ENCODE measurements at places on chromosomes 4 and X. TPM values are rescaled to one million over a fixed set of nuclear protein-coding genes. Genes with fewer than 3 reads are reported as not detected.

The MEPE gene
- not detected for polyA plus RNA-seq

The PRR32 gene
- 0.18 TPM for polyA plus RNA-seq

The HTR2C gene
- polyA plus RNA-seq = not detected

The PDE6B gene
- polyA plus RNA-seq = 27.1 TPM

The GAGE2A gene
- polyA plus RNA-seq = not detected

The FHDC1 gene
- 10.7 TPM for polyA plus RNA-seq

The CCDC158 gene
- 0.52 TPM for polyA plus RNA-seq

The GRID2 gene
- polyA plus RNA-seq = 0.57 TPM

The AMBN gene
- not detected for polyA plus RNA-seq

The SERPINA7 gene
- 0.48 TPM for polyA plus RNA-seq

The ERVMER34-1 gene
- 0.61 TPM for polyA plus RNA-seq

The SLC34A2 gene
- polyA plus RNA-seq = 2.0 TPM

The GPRIN3 gene
- polyA plus RNA-seq = 8.7 TPM
